Occipital lobe (tissue), 3 donors: ENCODE measurements at places on chromosomes 16 and 17. TPM values are rescaled to one million over a fixed set of nuclear protein-coding genes. Genes with fewer than 3 reads are reported as not detected.

CCL2 gene
- total RNA-seq, result 8.7 TPM

AIPL1 gene
- total RNA-seq, result not detected

CD300A gene
- 3.3 TPM for total RNA-seq

FOXC2 gene
- total RNA-seq, result 0.62 TPM

KRTAP3-1 gene
- not detected for total RNA-seq

CACNG4 gene
- 44.5 TPM for total RNA-seq

C17orf50 gene
- not detected for total RNA-seq

HSF4 gene
- total RNA-seq, result 5.1 TPM

CCL15 gene
- not detected for total RNA-seq

CES5A gene
- total RNA-seq, result 0.16 TPM

ABCC11 gene
- total RNA-seq, result 0.16 TPM

TMEM114 gene
- total RNA-seq, result not detected

PRR35 gene
- total RNA-seq, result not detected

GABARAP gene
- 93.3 TPM for total RNA-seq

DNA sequence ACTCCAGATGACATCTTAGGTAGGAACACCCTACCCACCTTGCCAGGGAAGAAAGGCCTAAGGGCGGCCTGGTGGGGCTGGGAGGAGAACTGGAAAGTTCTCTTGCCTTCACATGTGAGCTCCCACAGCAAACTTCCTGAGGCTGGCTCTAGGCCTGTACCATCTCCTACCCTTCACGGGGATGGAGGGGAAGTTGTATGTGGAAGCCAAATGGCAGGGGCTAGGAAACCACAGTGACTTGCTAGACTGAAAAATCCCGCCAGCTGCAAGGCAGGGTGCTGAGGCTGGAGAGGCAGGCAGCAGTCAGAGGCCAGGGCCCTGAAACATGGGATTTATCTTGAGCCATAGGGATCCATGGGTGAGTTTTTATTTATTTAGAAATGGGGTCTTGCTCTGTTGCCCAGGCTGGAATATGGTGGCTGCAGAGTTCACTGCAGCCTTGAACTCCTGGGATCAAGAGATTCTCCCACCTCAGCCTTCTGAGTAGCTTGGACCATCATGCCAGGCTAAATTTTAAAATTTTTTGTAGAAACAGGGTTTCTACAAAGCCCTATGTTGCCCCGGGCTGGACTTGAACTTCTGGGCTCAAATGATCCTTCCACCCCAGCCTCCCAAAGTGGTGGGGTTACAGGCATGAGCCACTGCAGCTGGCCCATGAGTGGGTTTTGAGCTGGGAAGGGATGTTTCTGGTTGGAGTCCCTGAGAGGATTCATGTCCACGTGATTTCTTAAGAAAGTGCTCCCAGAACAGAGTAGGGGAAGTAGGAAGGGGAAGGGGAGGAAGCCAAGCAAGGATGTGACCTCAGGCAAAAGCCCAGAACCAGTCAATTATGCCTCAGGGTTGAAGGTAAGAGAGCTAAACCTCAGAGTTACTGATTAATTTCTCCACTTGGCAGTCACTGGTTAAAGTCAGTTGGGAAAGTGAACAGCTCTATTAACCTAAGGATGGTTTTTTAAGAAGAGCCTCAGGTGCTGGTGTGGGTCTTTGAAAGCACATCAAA is 4.0 kb upstream of the KAT8 start:
- DNase-seq, result no peak

DNA sequence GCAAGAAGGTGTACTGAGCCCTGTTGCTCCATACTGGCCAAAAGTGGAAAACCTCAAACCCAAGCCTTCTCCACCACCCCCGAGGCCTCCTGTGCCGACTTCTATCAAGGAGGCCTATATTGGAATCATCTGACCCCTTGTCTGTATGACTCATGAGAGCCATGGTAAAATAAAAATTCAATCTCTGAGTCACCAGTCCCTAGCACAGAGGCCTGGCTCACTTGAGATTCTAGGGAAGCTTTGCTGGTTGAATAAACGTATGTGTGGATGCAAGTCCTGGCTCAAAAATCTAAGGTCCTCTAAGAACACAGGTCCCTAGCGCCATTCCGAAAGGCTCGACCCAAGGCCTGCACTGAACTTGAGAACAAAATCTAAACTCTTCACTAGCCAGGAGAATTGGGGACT is 15.0 kb downstream of the NSMCE1 start:
- DNase-seq, result no peak

GRCh38 chr16:57240851-57241250 is 4.2 kb upstream of the ARL2BP start:
- no peak for DNase-seq

- DNase-seq, result no peak
Observed at GRCh38 chr16:54400261-54400660, 113.7 kb upstream of the IRX3 start.

- no peak for DNase-seq
Observed at GRCh38 chr16:64278196-64278595, 843.7 kb downstream of the CDH11 start.

DNA sequence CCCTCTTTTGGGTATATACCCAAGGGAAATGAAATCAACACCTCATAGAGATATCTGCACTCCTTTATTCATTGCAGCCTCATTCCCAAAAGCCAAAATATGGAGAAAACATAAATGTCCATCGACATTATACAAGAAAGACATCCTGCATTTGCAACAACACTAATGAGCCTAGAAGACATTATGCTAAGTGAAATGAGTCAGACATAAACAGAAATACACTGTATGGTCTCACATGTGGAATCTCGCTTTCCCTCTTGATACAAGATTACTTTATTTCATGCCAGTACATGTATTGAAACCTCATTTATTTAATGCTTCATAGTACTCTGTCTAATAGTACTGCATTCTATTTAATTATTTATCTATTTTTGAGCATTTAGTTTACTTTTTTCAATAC is 157.2 kb downstream of the ZNF18 start:
- no peak for DNase-seq

DNA sequence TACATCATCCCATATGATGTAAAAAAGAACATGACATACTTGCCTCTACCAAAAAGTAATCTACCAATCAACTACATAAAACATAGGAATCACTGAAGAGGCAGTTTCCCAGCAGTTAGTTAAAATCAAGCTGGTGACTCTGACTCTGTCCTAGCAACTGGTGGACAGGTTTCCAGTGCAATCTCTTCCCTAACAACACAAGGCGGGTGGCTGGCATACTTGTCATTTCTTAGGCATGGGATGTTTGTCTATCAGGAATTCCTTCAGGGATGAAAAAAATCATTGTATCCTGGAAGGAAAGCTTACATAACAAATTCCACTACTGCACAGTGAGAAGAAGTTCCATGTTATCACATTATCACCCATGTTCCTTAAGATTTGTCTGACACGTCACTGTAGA is 50.9 kb downstream of the HELZ start:
- no peak for DNase-seq

DNA sequence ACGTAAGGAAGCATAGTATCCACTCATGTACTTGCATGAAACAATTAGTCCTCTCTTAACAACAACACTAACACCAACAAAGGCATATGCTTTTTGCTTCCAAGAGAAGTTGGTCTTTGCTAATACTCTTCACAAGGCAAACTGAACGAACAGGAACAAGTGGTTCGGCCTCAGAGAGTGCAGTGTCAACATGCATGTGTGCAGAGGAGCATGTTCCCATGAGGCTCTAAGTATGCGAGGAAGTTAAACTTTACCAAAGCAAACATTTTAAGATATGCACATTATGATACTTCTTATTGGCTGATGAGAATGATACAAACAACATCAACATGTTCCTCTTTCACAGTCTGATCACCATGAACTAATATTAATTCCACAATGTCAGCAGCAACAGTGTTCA is 285.3 kb upstream of the IRX5 start:
- no peak for DNase-seq

DNA sequence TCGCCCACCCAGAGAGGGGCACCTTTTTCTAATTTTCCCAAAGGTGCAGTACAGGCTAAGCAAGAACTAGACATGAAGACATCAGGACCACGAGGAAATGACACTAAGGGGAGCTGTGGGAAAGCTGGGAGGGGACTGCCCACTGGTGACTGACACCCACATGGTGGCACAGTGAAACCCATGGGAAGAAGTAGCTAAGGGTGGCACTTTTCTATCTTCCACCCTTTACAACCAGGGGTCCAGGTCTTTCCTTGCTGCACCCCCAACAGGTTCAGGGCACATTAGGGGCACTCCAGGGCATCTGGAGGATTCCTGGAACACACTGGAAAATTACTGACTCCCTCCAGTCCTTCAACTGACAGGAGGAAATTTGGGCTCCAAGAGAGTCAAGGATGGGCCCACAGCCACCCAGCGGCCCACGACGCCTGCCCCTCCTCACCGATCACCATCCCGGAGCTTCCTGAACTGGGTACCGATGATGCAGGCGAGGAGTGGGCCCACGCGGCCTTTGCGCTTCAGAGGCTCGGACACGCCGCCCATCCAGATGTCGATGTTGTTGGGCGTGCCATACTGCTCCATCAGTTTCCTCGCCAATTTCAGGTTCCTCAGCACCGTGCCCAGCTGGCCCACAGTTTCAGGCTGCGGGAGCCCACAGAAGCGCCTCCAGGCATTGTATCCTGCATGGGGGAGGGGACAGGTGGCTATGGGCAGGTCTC is 9.4 kb downstream of the MPO start:
- no peak for DNase-seq

DNA sequence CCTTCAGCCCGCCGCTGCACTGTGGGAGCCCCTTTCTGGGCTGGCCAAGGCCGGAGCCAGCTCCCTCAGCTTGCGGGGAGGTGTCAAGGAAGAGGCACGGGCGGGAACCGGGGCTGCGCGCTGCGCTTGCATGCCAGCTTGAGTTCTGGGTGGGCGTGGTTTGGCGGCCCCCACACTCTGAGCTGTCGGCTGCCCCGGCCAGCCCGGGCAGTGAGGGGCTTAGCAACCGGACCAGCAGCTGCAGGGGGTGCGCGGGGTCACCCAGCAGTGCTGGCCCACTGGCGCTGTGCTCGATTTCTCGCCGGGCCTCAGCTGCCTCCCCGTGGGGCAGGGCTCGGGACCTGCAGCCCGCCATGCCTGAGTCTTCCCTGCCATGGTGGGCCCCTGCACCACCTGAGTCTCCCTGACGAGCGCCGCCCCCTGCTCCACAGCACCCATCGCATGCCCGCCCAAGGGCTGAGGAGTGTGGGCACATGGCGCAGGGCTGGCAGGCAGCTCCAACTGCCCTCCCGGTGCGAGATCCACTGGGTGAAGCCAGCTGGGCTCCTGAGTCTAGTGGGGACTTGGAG is 17.0 kb downstream of the PRR11 start:
- DNase-seq, result no peak

DNA sequence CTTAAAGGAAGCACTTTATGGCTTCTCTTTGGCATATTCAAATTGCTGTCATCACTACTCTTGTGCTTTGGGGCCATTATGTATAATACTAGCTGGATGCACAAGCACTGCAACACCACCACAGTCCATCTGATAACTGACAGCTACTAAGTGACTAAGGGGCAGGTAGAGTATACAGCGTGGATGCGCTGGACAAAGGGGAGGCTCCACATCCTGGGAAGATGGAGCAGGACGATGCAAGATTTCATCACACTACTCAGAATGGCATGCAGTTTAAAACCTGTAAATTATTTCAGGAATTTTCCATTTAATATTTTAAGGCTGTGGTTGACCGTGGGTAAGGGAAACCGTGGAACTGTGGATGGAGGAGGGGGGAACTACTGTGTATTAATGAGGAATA is 25.0 kb downstream of the MPRIP start:
- no peak for DNase-seq

- no peak for DNase-seq
Observed at GRCh38 chr17:50326831-50327364, 19.0 kb upstream of the XYLT2 start.

DNA sequence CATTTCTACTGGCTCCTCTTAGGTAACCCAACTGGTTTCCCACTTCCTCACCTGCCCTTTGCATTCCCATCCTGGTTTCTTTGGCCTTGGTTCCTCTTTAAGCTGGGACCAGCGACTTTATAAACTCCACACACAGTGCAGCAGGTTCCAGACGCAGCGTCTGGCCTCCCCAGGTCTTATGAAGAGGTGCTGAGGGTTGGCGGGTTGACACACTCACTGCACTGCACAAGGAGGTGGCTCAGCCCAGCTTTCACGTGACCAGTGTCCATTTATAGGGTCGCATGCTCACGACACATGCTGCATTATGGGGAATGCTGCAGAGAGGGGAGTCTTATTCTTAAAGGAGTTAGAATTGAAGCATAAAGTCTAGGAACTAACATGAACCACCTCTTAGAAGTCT is 70.8 kb downstream of the ZFHX3 start:
- no peak for DNase-seq

- DNase-seq, result no peak
Observed at GRCh38 chr16:27291722-27292240, 22.0 kb upstream of the IL4R start.

DNA sequence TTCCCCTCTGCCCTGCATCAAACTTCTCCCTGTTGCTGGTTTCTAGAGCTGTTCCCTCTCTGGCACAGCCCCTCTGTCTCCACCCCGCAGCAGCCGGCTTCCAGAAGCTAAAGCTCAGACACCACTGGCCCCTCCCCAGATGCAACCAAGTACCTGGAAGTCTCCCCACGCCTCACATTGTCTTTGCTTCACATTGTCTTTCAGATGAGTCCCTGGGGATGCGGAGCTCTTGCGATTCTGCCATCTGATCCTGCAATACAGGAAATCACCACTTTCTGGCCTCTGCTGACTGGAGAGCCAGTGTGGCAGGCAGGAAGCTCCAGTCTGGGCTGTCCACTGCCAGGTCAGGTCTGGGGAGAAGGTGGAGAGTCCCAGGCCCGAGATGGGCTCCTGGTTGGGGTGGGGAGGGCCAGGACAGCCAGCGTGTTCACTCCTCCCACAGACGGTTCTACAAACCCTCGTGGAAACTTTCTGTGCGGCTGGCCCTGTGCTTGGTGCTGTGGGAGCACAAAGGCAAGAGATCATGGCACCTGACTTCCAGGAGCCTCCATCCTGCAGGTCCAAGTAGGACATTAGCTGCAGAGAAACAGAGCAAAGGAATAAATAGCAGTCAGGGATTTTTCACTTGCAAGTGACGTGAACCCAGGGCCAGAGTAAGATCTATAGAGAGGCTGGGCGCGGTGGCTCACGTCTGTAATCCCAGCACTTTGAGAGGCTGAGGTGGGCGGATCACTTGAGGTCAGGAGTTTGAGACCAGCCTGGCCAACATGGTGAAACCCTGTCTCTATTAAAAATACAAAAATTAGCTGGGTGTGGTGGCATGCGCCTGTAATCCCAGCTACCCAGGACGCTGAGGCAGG is 47.9 kb upstream of the MAP3K14 start:
- DNase-seq, result no peak

DNA sequence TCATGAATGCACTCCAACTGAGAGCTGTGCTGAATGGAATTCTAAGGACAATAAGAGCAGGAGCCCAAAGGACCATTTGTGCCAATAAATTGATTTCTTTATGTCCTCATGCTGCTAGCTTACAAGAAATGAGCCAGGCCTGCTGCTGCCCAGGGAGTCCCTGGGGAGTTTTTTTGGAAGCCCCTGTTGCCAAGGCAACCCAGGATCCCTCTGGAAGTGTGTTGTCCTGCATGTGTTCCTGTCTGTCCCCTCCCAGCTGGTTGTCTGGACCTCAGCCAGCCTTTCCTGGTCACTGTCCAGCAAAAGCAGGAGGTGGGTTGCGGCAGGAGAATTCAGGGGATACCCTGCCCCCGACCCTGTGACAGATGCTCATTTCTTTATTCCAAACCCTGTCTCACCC is 51.0 kb upstream of the GPRC5B start:
- DNase-seq, result no peak
